ENCODE measurements at places on chromosomes 11 and 22. TPM values are rescaled to one million over a fixed set of nuclear protein-coding genes. Genes with fewer than 3 reads are reported as not detected.
A peak's percentile ranks its signal among the peaks of the same experiment; 100 is the strongest.

The GLYATL1B gene
- not detected for total RNA-seq

The HOATZ gene
- 0.75 TPM for total RNA-seq

- DNase-seq: no peak
These were observed 66.9 kb downstream of the OTOG start for GRCh38 chr11:17613983-17614382.

DNA sequence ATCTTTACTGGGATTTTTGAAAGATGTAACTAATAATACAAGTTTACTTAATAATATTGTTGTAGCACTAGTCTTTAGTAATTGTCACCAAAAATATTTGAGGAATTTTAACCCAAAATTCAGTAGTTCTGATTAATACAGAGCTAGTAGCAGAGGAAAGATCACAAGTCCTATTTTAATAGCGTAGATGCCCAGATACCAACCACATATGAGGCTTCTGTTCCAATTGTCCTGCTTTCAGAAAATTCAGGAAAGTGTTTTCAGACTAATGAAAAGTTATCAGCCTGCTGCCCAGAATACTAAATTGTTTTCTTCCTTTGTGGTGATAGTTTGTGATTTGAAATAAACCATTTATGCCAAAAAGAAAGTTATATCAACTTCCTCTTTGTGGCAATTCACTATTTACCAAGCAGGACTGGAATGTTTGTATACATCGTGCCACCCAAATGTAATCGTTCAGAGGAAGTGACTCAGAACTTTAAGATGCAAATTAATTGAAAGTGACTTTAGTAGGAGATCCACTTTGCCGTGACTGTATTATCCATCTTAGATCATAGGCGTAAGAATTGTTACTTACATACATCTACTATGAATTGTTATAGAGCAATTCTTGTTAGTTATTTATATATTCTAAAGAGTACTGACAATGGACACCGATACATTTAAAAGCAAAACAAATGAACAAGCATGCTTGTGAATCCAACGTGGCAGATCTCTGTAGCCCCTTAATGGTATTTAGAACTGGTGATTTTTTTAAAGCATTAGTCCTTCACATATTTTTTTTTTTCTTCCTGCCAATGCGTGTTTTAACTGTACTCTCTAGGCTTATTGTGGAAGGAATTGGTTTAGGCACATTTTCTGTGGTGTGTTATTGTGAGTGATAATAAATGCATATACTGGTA is 231.0 kb downstream of the DDX10 start:
- DNase-seq: no peak

DNA sequence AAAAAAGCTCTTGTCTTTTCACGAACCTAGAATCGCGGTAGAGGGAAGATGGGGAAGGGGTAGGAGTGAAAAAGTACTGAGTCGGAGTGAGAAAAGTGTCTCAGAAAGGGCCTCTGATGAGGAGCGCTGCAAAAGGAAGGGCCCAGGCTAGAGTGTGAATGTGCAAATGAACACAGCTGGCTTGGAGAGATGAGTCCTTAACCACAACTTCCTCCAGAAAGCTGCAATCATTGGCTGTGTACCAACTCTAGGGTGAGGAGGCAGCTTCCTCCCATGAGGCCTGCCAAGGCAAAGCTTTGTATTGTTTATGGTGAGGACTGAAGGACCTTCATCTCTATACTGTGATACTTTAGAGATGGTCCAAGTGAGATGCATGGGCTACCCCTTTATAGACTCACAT is 566.9 kb upstream of the ANO5 start:
- no peak for DNase-seq

GRCh38 chr11:67820081-67820480 is 145.7 kb upstream of the ALDH3B2 start:
- no peak for DNase-seq

The IGF2 gene
- total RNA-seq: 2,350 TPM

DNA sequence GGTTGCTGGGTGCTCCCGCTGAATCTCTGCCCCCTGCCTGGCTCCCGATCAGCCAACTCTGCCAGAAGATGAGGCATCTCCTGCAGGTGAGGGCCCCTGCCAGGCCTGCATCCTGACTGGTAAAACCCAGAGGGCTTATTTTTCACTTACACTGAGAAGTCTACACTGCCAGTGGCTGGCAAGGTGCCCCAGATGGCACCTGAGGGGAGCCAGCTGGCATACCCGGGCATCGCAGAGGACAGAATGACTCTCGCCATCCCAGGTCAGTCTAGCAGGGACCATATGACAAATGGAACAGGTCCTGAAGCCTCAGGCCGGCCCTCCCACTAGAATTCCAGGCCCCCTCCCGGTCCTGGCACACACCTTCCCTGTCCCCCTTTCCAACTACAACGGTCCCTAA is 30.9 kb downstream of the MACROD1 start:
- DNase-seq: no peak

- no peak for DNase-seq
These were observed 8.2 kb downstream of the OMP start for GRCh38 chr11:77110836-77111235.

DNA sequence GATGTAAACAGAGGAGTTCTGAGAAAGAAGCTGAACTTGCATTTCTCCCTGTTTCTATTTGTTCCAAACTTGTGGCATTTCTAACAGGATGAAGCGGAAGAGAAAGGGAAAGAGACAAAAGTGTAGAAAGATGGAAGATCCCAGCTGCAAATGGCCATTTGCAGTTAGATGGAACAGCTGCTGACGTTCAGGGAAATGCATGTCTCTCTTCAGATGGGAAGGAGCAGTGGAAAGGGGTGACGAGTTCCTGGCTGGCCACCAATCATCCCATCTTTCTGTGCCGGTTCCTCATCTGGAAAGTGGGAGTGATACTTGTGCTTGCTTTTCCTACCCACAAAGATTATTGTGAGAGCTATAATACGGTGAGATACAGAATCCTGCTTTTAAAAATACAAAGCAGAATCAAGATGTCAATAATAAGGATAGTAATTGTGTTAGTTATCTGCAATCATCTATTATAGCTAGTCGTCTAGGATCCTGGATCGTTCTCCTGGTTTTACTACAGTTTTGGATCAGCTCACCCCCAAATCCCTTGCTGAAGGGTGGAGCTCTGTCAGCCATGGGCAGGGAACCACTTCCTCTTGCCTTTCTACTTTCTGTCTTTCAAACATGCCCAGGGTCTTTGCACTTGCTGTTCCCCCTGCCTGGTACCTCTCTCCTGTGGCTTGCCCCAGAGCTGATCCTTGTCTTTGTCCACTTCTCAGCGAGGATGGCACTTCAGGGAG is 1.2 kb upstream of the TIMP3 start:
- no peak for DNase-seq

The SLC17A6 gene
- 3.4 TPM for total RNA-seq

DNA sequence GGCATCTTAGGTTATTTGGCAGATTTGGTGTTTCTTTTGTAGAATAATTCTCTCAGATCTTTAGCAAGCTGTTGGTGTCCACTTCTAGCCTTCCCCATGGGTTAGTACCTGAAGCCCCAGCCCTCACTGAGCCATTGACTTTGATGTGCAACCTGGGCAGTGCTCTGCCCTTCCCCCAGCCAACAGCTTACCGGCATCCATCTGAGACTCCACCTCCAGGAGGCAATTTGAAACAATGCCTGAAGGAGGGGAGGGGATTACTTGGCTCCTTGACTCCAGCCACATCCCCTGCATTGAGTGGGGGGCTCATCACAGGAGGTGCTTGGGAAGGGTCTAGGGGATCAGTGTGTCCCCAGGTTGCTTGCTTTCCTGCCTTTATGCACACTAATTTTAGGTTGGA is 114.8 kb downstream of the TRIM29 start:
- DNase-seq: peak; percentile 27

The SYT12 gene
- total RNA-seq: 0.55 TPM

Measured in type B pancreatic cell (in vitro differentiated cells).